ENCODE measurements at places on chromosomes 6 and 20.

DNA sequence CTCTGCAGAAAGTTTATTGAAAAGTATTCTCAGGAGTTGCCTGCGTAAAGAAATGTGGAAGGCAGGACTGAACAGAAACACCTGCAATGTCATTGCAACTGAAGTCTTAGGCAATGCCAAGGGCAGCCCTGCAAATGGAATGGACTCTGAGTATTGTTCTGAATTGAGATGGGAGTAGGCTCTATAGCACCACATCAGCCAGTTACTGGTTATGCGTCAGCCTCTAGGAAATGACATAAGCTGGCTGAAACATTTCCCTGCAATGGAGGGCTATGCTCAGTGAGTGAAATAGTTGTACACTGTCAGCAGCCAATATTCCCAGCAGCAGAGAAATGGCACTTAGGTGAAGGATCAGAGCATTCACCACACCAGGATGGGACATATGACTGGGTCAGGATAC, 13.8 kb upstream of the GJE1 start:
- no peak overlapping the region for H3K4me3 ChIP-seq
- H3K27me3 ChIP-seq = no peaks in the 10 kb centered on the region
- no peak for DNase-seq
- no peaks in the 10 kb centered on the region for H3K4me1 ChIP-seq

DNA sequence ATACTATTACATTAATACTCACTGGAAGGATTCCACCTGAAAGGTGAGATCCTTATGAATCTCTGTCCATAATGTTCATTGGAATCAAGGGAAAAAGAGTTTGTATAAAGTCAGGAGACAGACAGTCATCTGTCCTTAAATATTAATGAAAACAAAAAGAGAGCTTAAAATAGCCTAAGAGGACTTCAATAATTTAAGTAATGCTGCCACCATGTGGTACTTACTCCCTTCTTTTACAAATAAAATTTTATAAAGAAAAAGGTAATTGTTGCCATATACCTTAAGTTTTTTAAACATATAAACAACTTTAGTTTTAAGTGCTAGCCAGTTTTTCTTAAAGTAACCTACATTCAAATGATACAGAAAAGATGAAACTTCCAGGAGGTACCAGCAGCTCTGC, 5.1 kb downstream of the BLOC1S5 start:
- H3K36me3 ChIP-seq = no peaks in the 10 kb centered on the region
- no peak overlapping the region for H3K27ac ChIP-seq
- DNase-seq = no peak
- no peak overlapping the region for H3K4me3 ChIP-seq
- no peaks in the 10 kb centered on the region for H3K27me3 ChIP-seq
- H3K4me1 ChIP-seq = peaks cover 2% of the 10 kb centered on the region

- H3K27ac ChIP-seq = no peak overlapping the region
- H3K27me3 ChIP-seq = no peaks in the 10 kb centered on the region
- no peak overlapping the region for H3K4me3 ChIP-seq
- DNase-seq = no peak
- H3K4me1 ChIP-seq = no peaks in the 10 kb centered on the region
Observed at GRCh38 chr6:143838395-143838794, 4.7 kb upstream of the LTV1 start.

GRCh38 chr6:1893470-1894130, 283.9 kb downstream of the FOXC1 start:
- no peak overlapping the region for H3K4me3 ChIP-seq
- peak overlapping the region; percentile 94 for H3K27ac ChIP-seq
- H3K4me1 ChIP-seq = no peaks in the 10 kb centered on the region
- DNase-seq = no peak

DNA sequence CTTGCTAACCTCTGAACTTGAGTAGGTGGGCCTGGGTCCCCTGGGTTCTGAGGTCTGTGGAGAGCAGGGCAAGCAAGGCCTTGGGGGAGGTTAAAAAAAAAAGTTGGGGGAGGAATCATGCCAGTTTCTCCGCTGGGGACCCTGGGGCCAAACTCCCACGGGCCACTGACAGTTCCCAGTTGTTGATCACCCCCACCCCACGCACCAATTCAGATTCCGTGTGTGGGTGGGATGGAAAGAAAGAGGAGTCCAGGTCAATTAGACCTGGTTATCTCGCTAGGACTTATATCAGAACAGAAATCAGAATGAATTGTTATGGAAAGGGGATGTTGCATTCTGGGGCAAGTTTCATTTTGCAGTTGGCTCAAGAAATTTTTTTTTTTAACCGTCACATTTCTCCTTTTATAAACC, 46.7 kb upstream of the SUPT3H start:
- DNase-seq = peak; percentile 46
- H3K27ac ChIP-seq = no peak overlapping the region
- no peaks in the 10 kb centered on the region for H3K4me1 ChIP-seq
- H3K36me3 ChIP-seq = no peaks in the 10 kb centered on the region

GRCh38 chr20:63835021-63835858, 4.2 kb upstream of the ZBTB46 start:
- no peak overlapping the region for H3K27ac ChIP-seq
- no peaks in the 10 kb centered on the region for H3K36me3 ChIP-seq
- H3K27me3 ChIP-seq = no peaks in the 10 kb centered on the region
- no peaks in the 10 kb centered on the region for H3K4me1 ChIP-seq

GRCh38 chr20:35171753-35172433, at the start of gene PROCR:
Gene PROCR, plus strand, starts transcription at chr20:35172072. Its CDS starts 83 bp downstream, at chr20:35172155.
- peak within 1 kb of the TSS; percentile 24 for H3K4me3 ChIP-seq
- H3K27me3 ChIP-seq = no peaks in the 10 kb centered on the region

DNA sequence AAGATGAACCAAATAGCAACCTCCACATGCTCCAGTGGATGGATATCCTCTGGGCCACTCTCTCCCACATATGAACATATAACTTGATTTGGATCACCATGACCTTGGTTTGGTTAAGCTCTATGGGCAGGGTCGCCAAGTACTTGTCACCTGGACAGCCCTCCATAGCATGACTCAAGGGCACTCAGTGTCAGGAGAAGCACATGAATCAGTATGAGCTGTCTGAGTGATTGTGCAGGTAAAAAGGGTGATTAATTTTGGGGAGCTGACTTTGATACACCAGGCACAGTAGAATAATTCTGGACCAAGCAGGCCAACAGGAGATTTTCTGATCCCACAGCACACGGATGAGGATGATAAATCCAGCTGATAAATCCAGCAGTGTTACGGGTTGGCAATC, 74.4 kb downstream of the OPRM1 start:
- no peak overlapping the region for H3K27ac ChIP-seq
- no peaks in the 10 kb centered on the region for H3K27me3 ChIP-seq
- H3K36me3 ChIP-seq = no peaks in the 10 kb centered on the region
- H3K4me3 ChIP-seq = no peak overlapping the region
- no peak for DNase-seq

GRCh38 chr6:17859846-17860245, 127.6 kb downstream of the KIF13A start:
- peaks cover 3% of the 10 kb centered on the region for H3K36me3 ChIP-seq
- H3K4me1 ChIP-seq = peaks cover 2% of the 10 kb centered on the region
- H3K27me3 ChIP-seq = no peaks in the 10 kb centered on the region

DNA sequence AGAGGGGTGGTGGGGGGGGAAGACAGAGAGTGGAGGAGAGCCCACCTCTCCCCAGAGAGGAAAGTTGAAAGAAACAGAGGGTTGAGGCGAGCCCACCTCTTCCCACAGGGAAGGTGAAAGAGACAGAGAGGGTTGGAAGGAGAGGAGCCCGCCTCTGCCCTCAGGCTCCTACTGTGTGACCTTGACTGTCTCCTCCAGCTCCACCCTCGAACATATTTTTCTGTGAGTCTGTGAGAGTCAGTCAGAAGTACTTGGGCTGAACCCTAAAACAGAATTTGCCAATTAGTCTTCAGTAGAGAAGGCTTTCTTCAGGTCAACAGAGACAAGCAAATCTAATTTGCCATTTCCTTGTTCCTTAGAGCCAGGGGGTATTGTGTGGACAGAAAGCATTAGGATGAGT, 153.7 kb upstream of the SNX9 start:
- no peaks in the 10 kb centered on the region for H3K4me1 ChIP-seq
- H3K27ac ChIP-seq = peak overlapping the region; percentile 68

GRCh38 chr20:15498926-15499325, 1074.3 kb downstream of the KIF16B start:
- no peaks in the 10 kb centered on the region for H3K36me3 ChIP-seq
- H3K27ac ChIP-seq = no peak overlapping the region
- H3K4me1 ChIP-seq = no peaks in the 10 kb centered on the region
- DNase-seq = no peak
- H3K4me3 ChIP-seq = no peak overlapping the region

DNA sequence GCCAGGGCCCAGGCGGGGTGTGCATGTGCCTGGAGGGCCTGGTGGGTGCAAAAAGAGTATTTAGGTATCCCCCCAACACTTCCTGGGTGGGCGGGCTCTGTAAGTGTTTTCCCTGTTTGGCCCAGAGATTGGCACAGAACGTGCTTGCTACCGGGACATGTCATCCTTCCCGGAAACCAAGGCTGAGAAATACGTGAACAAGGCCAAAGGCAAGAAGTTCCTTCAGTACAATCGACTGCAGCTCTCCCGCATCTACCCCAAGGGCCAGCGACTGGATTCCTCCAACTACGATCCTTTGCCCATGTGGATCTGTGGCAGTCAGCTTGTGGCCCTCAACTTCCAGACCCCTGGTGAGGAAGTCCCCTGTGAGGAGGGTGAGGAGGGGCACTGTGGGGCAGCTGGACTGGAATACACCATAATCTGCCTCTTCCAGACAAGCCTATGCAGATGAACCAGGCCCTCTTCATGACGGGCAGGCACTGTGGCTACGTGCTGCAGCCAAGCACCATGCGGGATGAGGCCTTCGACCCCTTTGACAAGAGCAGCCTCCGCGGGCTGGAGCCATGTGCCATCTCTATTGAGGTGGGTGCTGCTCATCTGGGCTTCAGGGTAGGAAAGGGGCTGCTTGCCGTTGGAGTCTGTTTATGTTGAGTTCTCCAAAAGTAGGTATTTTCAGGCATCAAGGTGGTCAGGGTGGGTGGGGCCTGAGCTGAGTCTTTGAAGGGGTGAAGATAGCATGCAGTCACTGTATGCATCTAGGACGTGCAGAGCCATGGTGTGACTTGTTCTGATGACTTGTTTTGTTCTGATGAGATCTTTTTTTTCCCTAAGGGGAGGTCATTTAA, 35.2 kb downstream of the PLCG1 start:
- peak; percentile 74 for DNase-seq
- peaks cover 6% of the 10 kb centered on the region for H3K36me3 ChIP-seq
- no peak overlapping the region for H3K4me3 ChIP-seq
- H3K27ac ChIP-seq = no peak overlapping the region
- no peaks in the 10 kb centered on the region for H3K27me3 ChIP-seq
- peaks cover 5% of the 10 kb centered on the region for H3K4me1 ChIP-seq

DNA sequence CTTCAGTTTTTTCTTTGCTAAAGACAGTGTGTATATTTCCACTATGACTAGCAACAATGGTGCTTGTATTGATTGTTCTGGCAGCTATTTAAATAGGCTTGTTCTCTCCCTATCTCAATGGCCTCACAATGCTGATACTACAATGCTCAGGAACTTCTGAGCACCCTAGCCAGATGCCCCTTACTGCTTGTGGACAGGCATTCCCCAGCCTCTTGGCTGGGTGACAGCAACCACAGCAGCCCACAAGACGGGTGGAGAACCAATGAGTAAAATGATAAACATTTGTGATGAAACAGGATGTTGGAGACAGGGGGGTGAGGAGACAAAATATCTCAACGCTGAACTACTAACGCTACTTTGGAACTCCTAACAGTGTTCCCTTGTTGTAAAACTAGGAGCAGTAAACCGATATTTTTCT, 42.3 kb downstream of the HIVEP2 start:
- H3K36me3 ChIP-seq = peaks cover 2% of the 10 kb centered on the region
- no peak overlapping the region for H3K4me3 ChIP-seq
- no peaks in the 10 kb centered on the region for H3K27me3 ChIP-seq
- peak; percentile 85 for DNase-seq
- no peak overlapping the region for H3K27ac ChIP-seq
